GM12864 (cell line): ENCODE measurements at places on chromosomes 11 and 22.

- DNase-seq = no peak
Observed at GRCh38 chr22:49977578-49977977, 17.0 kb downstream of the PIM3 start.

- no peak for DNase-seq
Observed at GRCh38 chr11:96211436-96211835, 131.6 kb downstream of the MAML2 start.

DNA sequence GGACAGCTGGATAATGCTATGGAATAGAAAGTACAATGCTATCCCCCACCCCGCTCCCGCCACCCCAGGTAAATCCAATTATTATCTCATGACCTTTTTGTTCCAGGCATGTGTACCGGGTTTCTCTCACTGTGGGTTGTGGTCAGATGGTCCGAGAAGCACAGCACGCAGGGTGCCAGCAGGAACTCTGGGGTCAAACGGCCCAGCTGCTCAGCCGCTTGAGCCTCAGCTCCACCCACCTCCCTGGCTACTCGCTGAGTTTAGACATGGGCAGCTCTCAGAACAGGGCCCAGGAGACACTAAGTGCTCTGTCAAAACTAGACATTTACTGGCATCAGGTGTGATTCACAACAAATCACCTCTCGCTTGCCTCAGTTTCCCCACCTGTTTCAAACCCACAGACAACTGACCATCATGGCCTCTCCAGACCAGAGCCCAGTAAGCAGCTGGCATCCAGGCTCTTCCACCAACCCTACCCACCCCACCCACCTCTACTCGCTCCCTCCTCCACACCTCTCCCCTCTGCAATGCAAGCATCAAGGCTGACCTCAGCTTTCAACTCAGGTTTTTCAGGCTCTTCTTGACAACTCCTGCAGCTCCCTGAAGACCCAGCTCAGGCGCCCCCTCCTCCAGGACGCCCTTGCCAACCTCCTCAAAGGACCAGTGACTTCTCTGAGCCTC lies 13.0 kb upstream of the MFNG start:
- DNase-seq = no peak

DNA sequence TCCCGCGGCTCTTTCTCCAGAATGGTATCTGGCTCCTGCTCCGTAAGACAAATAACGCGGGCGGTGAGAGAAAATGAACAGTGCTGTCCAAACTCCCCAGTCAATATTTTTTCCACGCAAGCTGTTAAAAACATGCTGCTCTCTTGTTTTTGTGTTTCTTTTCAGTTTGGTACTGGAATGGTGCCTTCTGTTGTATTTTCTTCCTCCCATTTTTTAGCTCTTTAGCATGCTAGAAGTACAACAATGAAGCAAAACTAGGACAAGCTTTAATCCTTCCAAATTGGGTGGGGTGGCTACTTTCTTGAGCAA lies 599 bp upstream of the PPP2R1B start:
- no peak for DNase-seq

DNA sequence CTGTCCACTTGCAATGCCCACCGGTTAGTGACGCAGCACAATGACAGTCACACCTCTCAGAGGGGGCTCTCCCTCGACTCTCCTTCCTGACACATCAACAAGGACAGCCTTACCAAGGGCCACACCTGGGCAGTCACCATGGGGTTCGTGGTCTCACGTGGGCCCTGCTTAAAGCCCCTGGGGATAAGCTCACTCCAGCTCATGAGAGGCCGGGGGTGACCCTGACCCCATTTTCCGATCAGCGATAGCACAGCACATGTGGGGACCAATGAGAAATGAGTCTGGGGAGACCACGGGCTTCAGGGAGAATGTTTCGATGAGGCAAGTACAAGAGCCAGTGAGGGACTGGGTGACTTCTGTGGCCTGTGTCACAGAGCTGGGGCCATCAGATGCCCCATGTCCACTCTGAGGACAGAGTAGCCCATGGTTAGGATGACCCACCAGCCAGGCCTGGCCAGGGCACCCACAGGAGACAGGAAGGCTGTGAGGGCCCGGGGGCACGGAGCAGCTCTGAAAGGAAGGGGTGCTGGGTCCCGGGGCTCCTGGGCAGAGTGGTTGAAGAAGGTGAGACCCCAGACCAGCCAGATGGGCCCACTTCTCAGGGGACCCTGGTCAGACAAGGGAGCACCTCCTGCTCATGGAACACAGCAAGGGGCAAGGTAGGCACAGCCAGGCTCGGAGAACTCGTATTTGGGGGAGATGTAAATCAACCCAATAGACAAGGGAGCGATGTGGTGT lies 128.8 kb downstream of the MED15 start:
- DNase-seq = no peak

DNA sequence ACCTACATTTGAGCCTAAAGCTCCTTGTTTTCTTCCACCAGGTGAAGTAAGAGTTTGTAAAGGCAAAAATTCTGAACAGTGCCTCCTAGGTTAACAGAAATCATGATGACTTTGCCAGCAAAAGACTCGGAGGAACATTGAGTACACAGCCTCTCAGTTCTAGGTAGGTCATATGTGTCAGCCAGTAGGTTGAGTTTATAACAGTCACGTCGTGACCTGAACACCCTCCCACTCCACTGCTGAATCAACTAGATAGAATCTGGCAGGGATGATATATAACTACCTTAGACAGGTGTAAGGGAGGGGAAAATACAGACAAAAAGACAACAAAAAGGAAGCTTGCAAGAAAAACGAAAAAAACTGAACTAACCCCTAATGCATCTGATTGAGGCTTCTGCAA lies 12.8 kb upstream of the ASPHD2 start:
- DNase-seq = no peak

DNA sequence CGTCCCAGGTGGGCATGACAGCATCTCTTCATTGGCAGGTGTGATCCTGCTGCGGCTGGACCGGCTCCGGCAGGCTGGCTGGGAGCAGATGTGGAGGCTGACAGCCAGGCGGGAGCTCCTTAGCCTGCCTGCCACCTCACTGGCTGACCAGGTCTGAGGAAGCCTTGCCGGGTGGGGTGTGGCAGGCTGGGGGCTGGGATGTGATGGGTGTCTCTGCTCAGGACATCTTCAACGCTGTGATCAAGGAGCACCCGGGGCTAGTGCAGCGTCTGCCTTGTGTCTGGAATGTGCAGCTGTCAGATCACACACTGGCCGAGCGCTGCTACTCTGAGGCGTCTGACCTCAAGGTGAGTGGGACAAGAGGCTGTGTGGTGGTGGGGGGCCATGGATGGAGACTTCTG lies 3.5 kb downstream of the LARGE2 start:
- no peak for DNase-seq

DNA sequence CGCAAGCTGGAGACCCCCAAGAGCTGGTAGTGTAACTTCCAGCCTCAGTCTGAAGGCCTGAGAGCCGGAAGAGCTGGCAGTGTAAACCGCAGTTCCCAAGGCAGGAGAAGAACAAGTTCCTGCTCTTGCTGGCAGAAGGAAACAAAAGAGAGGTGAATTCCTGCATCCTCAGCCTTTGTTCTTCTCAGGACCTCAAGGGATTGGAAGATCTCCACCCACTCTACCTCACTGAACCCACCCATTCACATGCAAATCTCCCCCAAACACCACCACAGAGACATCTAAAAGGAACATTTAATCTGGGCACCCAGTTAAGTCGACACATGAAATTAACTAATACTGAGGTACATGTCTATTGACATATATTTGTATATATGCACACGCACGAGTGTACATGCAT lies 1310.3 kb downstream of the TBC1D22A start:
- no peak for DNase-seq

- DNase-seq = no peak
Observed at GRCh38 chr22:31436132-31436531, 36.7 kb downstream of the DRG1 start.

- no peak for DNase-seq
Observed at GRCh38 chr11:134033276-134033675, 35.6 kb upstream of the JAM3 start.

DNA sequence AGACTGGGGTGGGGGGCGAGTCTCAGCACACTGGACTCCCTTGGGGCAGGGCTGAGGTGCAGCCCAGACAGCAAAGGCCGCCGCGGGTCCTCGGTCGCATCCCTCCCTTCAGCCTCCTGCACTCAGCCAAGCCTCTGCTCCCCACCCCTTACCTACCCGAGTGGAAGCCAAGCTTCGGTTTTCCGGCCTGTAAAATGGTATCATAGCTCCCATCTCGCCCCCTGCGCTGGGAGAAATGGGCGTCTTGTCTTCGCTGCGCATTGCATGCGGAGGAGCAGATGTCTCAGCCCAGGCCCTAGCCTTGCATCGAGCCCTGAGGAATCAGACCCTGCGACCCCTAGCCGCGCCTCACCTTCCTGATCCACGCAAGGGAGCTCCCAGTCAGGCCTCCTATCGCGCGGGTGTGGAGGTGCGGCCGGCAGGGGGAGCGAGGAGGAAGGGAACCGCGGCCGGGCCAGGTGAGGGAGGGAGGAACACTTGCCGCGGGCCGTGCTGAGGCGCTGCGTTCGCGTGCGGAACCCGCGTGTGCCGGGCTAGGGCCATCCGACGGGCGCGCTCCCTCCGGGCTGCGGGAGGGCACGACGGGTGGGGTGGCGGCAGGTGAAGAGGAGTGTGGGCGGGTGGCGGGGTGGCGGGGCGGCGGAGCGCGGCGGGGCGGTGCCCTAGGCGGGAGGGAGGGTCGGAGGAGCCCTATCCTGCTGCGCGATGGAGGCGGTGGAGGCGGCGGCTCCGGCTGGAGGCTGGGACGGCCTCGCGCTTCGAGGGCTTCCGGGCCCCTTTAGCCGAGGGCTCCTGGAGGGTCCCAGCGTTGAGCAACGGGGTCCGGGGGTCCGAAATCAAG lies 4.1 kb upstream of the TBX1 start:
- DNase-seq = no peak

GRCh38 chr11:12087075-12088004 lies 23.1 kb upstream of the MICAL2 start:
- DNase-seq = no peak

DNA sequence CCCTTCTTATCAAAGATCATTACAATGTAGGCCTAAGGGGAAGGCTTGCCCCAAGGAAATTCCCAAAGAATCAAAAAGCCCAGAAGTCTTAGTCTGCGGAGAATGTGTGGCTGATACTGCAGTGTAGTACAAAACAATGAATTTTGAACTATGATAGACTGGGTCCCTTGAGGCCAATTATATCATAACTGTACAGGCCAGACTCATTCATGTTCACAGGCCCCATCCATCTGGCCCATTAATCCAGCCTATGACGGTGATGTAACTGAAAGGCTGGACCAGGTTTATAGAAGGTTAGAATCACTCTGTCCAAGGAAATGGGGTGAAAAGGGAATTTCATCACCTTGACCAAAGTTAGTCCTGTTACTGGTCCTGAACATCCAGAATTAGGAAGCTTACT lies 35.2 kb downstream of the IGLL1 start:
- DNase-seq = no peak

DNA sequence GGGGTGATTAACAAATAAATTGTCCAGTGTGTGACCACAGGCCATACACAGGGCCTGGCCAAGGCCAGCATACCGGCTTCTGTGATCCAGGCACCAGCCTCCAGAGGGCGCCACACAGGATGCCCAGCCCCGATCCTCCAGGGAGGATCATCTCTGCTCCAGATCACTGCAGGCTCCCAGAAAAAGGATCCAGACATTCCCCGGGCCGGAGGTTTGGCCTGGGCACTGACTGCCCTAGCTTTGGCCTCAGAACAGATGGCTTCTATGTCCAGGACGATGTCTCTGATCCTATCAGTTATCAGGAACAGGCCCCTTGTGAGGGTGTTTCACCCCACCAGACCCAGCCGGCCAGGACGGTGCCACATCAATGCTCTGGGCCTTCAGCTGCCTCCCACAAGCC lies 74.5 kb upstream of the LMO1 start:
- DNase-seq = no peak

DNA sequence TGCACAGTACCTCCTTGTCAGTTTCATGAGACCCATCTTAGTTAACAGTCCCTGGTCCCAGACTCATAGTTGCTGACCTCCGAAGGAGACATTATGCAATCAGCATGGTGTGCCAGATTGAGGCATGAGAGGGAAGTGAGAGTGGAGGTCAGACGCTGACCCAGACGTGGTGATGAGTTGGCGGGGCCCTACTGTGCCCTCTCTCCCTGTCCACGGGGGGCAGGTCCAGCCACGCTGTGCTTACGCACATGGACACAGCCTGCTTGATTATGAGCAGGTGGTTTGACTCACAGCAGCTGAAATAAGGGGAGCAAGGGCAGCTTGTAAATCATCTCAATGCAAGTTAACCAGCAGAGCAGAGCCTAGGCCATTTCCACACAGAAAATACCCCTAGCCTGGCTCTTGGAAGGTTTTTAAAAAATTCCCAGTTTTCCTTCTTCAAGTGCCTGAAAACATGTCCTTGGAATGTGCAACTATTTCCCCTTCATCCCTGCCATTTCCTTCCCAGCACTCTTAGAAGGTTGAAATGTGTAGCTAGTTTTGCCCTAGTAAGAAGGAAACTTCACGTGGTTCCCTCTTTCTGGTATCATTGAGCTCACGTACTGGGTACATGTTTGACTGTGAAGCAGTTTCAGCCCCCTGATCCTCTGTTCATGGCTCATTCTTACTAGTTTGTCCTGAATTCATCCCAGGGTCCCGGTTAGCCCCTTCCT lies 122.6 kb upstream of the SORL1-AS1 start:
- DNase-seq = no peak

DNA sequence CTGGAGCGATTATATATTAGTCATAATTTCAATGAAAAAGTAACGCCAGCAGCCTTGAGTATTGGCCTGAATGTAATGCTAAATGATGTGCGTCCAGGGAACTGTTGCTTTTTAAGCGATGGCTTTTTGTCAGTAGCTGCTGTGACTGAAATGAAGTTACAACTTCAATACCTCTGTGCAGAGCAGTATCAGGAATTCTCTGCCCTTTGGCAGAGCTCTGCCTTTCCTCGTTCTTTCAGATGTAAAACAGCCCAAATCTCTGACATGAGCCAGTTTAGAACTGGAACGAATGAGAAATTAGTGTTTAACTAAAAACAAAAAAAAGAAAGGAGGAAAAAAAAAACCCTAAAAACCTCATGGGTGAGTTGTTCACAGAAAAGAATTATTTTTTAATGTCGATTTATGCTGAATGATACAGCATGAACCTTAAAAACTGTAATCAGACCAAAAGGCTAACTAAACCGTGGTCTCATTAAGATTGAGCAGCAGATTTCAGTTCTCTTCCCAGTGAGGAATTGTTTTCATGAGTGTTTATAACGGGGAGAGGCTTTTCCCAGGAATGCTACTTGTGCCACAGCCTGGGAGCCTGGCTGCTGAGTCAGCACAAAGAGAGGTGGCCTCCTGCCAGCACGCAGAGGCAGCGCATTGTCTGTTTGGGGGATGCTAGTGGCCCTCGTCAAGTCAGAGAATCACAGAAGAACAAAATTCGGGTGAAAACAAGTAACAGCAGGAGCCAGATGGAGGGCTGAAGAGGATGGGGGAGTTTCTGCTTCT lies 146.2 kb upstream of the RASSF10 start:
- no peak for DNase-seq
